Activated CD8-positive, alpha-beta memory T cell treated with anti-CD3 and anti-CD28 coated beads, Interleukin-2, amount 10 ng/mL, durations not matched to agents 7 days and 5 days (primary cell): ENCODE measurements at places on chromosomes 5 and 9.
A peak's percentile ranks its signal among the peaks of the same experiment; 100 is the strongest.

- H3K27me3 ChIP-seq: peaks cover 97% of the 10 kb centered on the region
- peak overlapping the region; percentile 19 for H3K27ac ChIP-seq
These were observed 193.9 kb downstream of the MEF2C start for GRCh38 chr5:88688984-88689667.

DNA sequence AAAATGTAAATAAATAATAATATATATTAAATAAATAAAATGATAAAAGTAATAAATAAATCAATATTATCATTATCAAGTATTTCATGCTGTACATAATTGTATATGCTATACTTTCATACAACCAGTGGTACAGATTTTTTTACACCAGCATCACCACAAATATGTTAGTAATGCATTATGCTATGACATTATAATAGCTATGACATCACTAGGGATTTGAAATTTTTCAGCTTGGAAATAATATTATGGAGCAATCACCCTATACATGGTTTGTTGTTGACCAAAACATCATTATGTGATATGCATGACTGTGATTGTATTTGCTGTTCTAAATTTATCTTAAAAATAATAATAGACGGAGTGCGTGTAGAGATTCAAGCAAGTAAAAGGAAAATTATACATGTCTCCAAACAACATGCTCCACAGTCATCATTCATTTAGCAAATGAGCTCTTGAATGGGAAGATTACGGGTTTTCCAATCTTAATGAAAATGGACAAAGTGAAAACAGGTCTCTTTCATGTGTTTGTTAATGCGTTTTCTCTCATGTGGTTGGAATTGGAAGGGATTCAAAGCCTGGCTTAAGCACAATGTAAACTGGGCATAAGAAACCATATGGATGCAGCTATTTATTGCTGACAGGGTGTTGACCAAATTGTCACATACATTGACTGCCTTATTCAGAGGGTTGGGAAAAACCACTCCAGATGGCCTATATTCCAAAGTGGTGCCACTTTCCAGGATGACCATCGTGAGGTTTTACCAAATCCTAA, 643.0 kb upstream of the RGMB start:
- no peaks in the 10 kb centered on the region for H3K4me1 ChIP-seq
- H3K27ac ChIP-seq: no peak overlapping the region
- H3K36me3 ChIP-seq: no peaks in the 10 kb centered on the region
- no peak overlapping the region for H3K4me3 ChIP-seq

DNA sequence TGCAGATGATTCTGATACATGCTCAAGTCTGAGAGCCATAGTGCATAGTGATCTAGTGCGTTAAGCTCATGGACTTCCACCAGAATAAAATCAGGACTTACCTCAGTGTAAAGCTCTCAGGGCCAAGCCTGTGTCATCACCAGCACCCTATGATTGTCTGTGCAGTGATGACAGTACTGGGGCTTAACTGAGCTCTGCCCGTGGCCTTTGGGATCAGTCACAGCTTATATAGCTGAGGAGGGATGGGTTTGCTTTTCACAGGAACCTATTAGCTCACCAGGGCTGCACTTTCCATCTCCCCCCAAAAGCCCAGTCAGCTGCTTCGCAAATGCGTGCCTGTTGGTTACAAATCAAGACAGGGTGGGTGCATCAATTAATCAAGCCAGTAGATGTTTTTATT, 246.9 kb downstream of the NR3C1 start:
- peaks cover 7% of the 10 kb centered on the region for H3K36me3 ChIP-seq
- no peak for DNase-seq
- H3K4me1 ChIP-seq: no peaks in the 10 kb centered on the region
- H3K4me3 ChIP-seq: no peak overlapping the region

DNA sequence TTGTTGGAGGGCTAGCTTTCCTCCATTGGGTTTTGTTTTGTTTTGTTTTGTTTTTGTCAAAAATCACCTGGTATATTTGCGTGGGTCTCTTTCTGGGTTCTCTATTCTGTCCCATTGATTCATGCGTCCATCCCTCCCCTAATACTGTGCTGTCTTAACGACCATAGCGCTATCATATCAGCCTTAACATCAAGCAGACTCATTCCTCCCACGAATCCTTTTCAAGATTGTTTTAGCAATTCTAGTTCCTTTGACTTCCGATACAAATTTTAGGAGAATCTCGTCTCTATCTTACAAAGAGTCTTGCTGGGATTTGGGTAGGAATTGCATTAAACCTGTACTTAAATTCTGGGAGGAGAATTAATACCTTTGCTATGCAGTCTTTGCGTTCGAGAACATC, 31.1 kb upstream of the RNF130 start:
- no peaks in the 10 kb centered on the region for H3K36me3 ChIP-seq
- no peak overlapping the region for H3K4me3 ChIP-seq
- no peak overlapping the region for H3K27ac ChIP-seq
- no peaks in the 10 kb centered on the region for H3K4me1 ChIP-seq
- peaks cover 10% of the 10 kb centered on the region for H3K27me3 ChIP-seq

DNA sequence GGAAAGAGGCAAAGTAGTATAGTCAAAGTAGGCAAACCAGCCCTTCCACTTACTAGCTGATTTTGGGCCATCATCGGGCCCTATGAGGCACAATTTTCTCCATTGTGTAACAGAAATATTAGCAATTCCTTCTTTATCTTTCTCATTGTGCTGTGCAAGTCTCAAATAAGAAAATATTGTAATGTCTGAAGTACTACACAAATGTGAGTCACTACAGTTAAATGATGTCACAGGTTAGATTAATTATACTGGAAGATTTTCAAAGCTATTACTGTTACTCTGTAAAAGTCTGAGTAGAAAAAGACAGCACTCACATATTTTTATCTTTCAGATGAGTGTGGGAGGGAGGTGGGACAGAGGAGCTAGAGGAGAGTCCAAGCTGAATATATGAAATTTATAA, 12.4 kb upstream of the TMC1 start:
- peaks cover 4% of the 10 kb centered on the region for H3K36me3 ChIP-seq
- H3K4me1 ChIP-seq: peaks cover 13% of the 10 kb centered on the region
- H3K27me3 ChIP-seq: no peaks in the 10 kb centered on the region
- no peak overlapping the region for H3K4me3 ChIP-seq
- DNase-seq: no peak

GRCh38 chr5:53362521-53362941, 117.9 kb upstream of the FST start:
- no peaks in the 10 kb centered on the region for H3K36me3 ChIP-seq
- DNase-seq: no peak
- H3K4me3 ChIP-seq: no peak overlapping the region
- H3K27me3 ChIP-seq: no peaks in the 10 kb centered on the region
- H3K4me1 ChIP-seq: no peaks in the 10 kb centered on the region

DNA sequence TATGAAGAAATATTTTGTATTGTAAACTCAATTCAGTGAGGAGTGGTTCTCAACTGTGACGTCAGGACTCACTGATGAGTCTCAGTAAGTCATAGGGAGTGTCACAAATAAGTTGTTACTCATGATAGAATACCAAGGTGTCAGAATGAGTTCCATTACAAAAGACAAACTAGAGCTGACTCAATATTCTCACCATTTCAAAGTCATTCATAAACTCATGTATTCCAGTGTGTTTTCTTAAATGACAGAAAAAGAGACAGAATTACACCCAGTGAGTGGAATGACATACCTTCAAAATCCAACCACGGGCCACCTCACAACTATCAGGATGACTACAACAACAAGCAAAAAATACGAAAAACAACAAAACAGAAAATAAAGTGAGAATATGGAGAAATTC, 321.5 kb downstream of the ENC1 start:
- peaks cover 11% of the 10 kb centered on the region for H3K27me3 ChIP-seq
- H3K36me3 ChIP-seq: no peaks in the 10 kb centered on the region
- H3K27ac ChIP-seq: no peak overlapping the region

DNA sequence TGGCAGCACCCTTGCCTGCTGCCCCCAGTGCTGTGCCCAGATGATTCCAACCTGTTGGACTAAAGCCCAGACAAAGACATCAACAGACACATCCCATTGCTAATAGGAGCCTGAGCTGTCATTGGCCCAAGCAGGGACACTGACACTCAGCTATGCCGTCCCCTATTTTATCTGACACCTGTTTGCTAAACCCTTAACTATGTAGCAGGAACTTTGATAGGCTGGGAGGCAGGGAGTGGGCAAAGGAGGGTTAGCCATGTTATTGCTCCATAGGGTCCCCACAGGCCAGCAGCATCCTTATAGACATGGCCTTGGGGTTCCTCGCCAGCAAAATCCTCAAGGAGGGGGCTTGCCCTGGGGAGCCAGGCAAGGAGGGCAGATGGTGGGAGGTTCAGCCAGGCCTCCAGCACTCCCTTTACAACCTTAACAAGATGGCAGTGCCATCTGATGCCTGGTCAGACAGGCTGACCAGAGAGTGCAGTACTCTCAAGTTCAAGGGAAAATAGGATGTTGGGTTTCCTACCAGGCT, 50.4 kb upstream of the CDKN2AIPNL start:
- peaks cover 14% of the 10 kb centered on the region for H3K4me1 ChIP-seq
- no peak for DNase-seq
- H3K4me3 ChIP-seq: no peak overlapping the region
- H3K27me3 ChIP-seq: no peaks in the 10 kb centered on the region
- H3K36me3 ChIP-seq: no peaks in the 10 kb centered on the region

GRCh38 chr5:153030755-153031725, 459.4 kb upstream of the GRIA1 start:
- no peaks in the 10 kb centered on the region for H3K36me3 ChIP-seq

GRCh38 chr5:141223112-141223783, at the start of gene PCDHB14:
PCDHB14 (plus strand) TSS chr5:141223343; CDS start chr5:141223506, 163 bp downstream.
- H3K27ac ChIP-seq: no peak within 1 kb of the TSS
- H3K36me3 ChIP-seq: peaks cover 2% of the 10 kb centered on the region
- H3K4me1 ChIP-seq: no peaks in the 10 kb centered on the region
- no peak for DNase-seq

DNA sequence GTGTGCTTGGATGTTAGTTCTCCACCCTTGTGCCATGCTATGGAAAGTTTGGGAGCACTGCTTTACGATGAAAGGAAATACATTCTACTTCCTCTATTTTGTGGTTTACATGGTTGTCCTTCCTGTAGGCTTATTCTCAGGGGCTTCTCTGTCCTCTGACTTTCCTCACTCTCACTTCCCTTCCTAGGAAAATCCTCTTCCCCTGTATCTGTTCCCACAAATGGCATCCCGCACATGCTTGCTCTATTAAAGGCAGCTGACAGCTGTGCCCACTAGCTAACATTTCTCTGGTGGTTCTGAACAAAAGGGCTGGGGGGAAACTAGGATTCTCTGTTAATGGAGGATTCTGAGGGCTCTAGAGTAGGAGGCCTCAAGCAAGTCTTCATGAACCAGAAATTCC, 52.4 kb downstream of the FAM170A start:
- no peaks in the 10 kb centered on the region for H3K4me1 ChIP-seq
- no peaks in the 10 kb centered on the region for H3K36me3 ChIP-seq
- H3K27ac ChIP-seq: no peak overlapping the region
- no peak overlapping the region for H3K4me3 ChIP-seq
- H3K27me3 ChIP-seq: no peaks in the 10 kb centered on the region
- no peak for DNase-seq

GRCh38 chr9:38362852-38363588, 29.5 kb upstream of the ALDH1B1 start:
- no peaks in the 10 kb centered on the region for H3K27me3 ChIP-seq
- DNase-seq: no peak
- no peaks in the 10 kb centered on the region for H3K4me1 ChIP-seq
- H3K27ac ChIP-seq: no peak overlapping the region

DNA sequence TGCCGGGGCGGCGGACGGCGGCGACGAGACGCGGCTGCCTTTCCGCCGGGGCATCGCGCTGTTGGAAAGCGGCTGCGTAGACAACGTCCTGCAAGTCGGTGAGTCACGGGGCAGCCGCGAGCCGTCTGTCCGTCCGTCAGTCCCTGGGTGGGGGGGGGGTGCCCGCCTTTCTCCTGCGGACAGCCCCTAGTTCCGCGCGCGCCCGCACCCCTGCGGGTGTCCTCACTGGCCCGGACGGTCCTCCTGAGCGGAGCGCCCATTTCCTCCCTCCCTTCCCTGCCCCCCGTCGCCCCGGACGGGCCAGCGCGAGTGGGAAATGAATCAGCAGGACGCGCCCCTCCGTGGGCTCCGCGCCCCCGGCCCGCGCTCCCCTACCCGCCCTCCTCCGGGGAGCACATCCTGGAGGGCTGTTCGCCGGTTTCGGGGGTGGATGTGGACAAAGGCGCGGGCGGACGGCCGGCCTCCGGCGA, 828 bp downstream of the ZSWIM6 start:
- peaks cover 16% of the 10 kb centered on the region for H3K36me3 ChIP-seq
- peaks cover 32% of the 10 kb centered on the region for H3K27me3 ChIP-seq
- DNase-seq: peak; percentile 56
